Activated T-cell treated with anti-CD3 and anti-CD28 coated beads, Interleukin-2, amount 50 U/mL, for 1 hour (primary cell): ENCODE measurements at places on chromosomes 1 and 21.
A peak's percentile ranks its signal among the peaks of the same experiment; 100 is the strongest.

DNA sequence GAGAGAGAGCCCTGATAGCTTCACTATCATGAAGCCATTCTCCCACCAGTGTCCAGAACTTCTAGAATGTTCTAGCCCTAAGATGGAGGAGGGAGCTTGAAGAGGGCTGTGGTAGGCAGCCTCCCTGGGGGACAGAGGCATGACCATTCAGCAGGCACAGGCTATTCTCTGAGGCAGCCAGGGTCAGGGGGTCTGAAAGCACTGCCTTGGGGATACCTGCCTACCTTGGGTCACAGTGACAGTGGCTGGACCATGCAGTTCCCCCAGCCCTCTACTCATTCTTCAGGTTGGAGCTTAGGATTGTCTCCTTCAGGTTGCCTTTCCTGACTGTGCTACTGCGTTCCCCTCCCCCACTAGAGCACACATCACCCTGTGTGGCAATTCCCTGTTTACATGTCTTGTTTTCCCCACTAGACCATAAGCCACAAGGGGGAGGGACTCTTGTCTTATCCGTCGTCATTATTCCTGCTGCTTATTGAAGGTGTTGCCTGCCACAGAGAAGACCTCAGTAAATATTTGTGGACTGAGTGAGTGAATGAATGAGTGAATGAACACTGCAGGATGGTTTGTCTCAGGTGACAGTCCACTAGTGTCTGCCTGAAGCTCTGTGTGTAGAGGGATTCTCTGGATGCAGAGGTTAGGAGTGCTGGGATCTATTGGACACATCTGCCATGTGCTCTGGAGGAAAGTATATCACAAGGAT, 5.2 kb downstream of the ZDHHC18 start:
- DNase-seq, result no peak

GRCh38 chr21:18161841-18162240, 82.8 kb upstream of the CHODL start:
- no peak for DNase-seq

GRCh38 chr21:21226472-21226871, 228.3 kb downstream of the NCAM2 start:
- DNase-seq, result no peak

DNA sequence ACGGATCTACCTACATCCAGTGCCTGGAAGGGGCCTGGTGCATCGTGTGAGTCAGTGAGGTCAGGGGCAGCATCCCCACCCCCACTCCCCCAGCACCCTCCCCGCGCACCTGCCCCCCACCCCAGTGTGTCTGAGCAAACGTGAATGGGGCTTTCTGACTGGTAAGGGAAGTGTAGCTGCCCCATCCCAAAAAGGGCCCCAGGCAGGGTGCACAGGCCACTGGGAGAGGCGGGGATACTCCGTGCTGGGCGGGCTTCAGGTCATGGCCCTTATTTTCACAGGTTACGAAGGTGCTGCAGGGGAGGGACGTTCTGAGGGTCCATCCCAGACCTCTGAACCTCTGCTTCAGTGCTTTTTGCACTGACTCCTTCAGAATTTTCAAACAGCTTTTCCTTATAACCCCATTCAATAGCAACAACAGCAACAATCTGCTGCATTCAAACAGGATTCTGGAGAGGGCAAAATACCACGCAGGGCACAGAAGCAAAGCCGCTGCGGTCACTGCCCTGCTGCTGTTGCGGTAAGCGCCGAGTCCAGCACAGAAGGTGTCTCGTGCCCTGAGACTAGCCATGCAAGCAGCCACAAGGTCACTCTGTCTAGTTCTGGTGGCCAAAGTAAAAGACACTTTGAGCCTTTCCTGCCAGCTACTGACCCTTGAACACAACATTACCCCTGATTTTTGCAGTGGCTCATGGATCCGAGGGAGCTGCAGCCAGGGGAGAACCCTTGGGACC, 10.3 kb downstream of the TTC34 start:
- DNase-seq, result peak; percentile 11

DNA sequence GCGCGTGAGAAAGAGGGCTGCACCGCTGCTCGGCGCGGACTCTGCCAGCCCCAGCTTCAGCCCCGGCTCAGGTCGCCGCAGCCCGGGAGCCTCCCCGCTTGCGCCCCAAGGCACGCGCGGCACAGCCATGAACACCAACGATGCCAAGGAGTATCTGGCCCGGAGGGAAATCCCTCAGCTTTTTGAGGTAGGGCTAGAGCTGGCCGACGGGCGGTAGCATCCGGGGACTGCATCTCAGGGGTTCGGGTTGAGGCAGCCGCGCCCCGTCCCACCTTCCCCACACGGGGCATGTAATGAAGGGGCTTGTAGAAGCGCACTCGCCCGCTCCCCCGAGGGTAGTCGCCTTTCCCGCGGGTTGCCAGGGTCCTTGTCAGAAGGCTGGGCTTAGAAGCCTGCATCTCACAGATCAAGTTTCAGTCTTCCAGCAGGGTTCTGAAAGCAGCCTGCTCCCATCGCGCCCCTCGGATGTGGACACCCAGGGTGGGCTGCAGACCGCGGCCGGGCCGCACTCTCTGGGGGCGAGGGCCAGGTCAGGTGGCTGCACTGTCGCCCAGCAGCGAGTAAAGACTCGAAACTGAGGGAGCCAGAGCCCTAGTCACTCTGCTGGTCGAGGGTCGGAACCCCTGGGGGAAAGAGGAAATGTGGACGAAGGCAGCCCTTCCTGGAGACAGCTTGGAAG, 507 bp downstream of the AK5 start:
- DNase-seq, result no peak

DNA sequence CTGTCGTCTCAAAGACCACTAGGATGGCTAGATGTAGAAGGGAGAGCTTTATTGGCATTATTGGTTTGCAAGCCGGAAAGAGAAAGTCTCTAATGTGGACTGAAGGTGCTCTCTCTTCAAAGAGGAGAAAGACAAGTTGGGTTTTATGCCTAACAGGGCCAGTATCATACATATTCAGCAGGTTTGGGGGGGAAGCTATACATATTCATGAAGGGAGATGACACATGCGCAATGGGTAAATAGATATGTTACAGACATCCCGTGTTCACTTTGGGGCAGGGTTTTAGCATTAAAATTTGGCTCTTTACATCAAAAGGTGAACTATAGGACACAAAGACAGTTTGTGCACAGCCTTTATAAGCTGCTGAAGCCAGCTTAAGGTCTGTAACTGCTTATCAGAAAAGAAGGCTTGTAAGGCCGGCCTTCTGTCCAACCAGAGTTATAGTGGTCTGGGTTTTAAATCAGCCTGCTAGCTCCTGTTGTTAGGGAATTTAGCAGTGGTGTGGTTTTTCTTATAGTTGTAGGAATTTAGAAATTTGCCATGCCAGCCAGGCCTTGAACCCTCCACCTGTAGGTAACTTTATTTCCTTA, 46.5 kb upstream of the LRRN2 start:
- no peak for DNase-seq

DNA sequence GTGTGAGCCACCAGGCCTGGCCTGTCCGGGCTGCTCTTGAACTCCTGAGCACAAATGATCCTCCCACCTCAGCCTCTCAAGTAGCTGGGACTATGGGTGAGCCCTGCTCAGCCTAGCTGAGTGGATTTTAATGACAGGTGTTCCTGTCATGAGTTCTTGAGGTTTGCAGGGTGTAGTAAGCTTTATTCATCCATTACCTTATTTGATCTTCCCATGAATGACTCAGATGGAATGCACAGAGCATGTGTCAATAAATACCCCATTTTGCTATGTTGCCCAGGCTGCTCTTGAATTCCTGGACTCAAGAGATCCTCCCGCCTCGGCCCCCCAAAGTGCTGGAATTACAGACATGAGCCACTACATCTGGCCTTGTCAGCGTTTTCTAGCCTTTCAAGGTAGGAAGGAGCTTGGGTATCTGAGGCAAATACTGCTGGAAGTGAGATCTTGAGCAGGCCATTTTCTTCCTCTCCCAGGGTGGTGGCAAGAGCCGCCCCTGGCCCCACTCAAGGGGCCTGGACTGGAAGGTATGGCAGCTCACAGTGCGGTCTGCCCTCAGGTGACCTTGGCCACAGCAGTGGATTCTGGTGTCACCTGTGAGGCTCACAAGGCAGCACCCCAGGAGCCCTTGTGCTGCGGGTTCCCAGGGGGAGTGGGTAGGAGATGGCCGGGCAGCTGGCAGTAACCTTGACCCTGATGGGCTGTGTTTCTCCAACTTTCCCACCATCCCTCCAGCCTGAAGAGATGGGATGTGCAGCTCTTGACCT, 20.0 kb downstream of the PIK3CD start:
- DNase-seq, result no peak

- no peak for DNase-seq
Observed at GRCh38 chr1:192933744-192934143, 124.9 kb downstream of the RGS2 start.

DNA sequence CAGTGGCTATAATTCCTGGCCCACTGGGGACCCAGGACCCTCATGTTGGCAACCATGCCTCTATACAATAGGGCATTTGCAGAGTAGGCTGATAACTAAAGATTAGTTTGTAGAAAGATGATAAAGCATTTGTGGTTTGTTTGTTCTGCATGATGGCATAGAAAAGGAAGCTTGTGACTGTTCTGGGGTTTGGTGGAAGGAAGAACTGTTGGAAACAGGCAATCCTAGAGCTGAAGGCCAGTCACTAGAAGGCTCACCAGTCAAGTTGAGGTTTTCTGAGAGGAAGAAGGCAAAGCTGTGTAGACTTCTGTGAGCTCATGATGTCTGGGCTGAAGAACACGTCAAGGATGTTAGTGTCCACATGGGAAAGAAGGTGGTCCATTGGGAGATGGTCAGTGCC, 140.3 kb upstream of the VANGL1 start:
- DNase-seq, result no peak

- no peak for DNase-seq
Observed at GRCh38 chr1:111709986-111710385, 29.2 kb downstream of the INKA2 start.

GRCh38 chr1:99763956-99764355, 2.5 kb downstream of the FRRS1 start:
- DNase-seq, result no peak

DNA sequence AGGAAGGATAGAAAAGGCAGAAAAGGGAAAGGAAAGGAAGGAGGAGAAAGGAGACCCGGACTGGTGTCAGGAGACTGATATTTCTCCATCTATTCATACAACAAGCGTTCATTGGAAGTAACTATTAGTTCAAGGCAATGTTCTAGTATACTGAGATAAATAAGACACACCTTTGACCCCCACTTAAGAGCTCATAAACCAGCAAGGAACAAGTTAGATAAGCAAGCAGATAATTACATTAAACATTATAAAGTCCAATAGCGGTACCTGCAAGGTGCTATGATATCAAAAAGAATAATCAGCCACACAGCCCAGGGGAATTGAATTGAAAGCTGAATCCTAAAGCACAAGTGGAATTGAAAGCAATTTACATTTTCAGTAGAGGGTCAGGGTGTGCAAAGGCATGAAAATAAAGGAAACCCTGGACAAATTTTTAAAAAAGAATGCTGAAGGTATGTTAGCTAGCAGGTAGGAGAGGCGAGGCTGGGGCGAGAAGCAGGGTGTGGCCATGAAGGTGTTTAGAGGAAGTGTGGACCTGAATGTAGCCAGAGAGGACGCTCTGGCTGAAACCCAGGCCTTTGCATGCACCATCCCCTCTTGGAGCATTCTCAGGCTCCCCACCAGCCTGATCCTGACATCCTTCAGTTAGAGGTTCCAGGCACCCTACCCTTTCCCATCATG, 200.0 kb downstream of the SETD4 start:
- DNase-seq, result no peak

GRCh38 chr1:18534810-18535205, 54.1 kb downstream of the KLHDC7A start:
- no peak for DNase-seq

GRCh38 chr1:54965624-54966340, 14.6 kb upstream of the TMEM61 start:
- DNase-seq, result no peak

DNA sequence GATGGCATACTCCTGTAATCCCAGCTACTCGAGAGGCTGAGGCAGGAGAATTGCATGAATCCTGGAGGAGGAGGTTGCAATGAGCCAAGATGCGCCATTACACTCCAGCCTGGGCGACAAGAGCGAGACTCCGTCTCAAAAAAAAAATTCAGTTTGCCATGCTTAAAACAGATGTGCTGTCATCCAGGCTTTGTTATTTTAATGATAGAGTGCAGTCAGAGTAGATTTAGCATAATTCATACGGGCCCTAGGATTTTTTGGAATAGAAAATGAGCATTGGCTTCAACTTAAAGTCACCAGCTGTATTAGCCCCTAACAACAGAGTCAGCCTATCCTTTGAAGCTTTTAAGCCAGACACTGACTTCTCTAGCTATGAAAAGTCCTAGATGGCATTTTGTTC, 124.6 kb downstream of the RASAL2 start:
- DNase-seq, result no peak

DNA sequence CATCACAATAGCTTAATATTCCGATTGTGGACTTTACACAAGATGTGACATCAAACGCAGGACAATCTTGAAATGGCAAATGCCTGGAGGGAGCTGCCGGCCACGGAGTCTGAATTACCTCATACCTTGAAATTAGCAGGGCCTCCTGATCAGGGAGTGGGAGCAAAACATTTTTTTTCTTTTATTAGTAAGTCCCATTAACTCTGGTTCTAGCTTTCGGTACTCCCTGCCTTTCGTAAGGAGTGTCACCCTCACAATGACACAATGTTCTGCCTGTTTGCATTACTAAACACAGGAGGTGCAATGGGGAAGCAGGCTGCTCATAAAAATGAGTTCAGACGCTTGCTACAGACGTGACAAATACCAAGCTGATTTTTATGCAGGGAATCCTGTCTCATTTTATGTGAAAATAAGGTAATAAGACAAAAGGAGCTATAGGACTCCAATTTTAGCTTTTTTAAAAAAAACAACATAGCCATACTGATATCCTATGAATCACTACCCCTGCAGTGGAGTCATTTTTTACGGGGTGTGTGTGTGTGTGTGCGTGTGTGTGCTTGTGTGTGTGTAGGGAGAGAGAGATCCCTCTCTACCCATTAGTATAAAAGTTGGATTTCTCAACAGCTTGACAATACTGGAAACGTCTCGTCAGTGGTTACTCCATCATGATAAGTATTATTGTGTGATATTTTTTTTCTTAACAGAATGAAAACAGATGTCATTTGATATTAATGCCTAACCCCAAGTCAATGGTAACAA, 205.1 kb upstream of the RUNX1 start:
- DNase-seq, result no peak

- no peak for DNase-seq
Observed at GRCh38 chr1:77126307-77126706, 92.9 kb downstream of the PIGK start.

GRCh38 chr1:214518361-214518760, 33.0 kb downstream of the PTPN14 start:
- no peak for DNase-seq
